ENCODE measurements at places on chromosomes 16 and 17. TPM values are rescaled to one million over a fixed set of nuclear protein-coding genes. Genes with fewer than 3 reads are reported as not detected.

The TTC19 gene
- 22.6 TPM for total RNA-seq

DNA sequence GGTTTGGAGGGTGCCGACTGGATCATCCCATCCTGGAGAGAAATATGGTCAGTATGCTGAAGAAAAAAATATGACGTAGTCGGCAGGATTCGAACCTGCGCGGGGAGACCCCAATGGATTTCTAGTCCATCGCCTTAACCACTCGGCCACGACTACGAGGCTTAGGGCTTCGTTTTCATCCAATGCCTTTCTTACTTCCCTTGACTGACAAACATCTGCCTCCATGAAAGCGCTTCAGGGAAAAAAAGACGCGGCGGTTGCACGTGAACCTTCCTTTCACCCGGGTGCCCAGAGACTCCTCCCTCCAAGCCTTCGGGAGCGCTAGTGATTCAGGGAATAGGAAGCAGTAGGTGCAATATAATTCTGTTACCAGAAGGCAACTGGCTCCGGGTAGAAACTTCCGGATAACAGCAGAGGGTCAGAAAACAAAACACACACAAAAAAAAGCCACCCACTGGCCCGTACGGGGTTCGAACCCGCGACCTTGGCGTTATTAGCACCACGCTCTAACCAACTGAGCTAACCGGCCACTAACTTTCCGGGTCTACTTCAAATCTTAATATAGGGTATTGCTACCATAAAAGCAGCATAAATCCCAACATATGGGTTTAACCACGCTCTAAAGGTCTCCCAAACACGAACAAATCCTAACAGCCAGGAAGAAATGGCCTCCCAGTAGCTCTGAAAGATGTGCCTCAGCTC, 16.3 kb upstream of the AURKB start:
- DNase-seq = peak; percentile 62

The ST6GALNAC2 gene
- total RNA-seq = 0.19 TPM

DNA sequence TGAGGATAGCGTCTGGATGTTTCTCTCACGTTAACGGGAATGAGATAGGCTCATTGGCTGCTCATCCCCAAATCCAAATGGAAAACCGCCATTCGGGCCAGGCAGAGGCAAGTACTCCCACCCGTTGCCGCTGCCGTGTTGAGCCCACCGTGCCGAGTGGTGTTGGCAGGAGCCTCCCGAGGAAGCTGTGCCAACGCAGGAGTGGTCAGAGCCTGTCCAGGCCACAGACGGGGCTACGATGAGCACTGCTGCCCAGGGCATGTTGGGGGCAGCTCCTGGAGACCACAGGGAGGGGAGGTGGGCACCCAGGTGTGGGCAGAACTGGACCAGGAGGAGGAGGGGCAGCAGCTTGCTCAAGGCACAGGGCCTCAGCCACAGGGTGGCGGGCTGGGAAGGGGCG, 72.0 kb downstream of the KLHDC4 start:
- DNase-seq = no peak

DNA sequence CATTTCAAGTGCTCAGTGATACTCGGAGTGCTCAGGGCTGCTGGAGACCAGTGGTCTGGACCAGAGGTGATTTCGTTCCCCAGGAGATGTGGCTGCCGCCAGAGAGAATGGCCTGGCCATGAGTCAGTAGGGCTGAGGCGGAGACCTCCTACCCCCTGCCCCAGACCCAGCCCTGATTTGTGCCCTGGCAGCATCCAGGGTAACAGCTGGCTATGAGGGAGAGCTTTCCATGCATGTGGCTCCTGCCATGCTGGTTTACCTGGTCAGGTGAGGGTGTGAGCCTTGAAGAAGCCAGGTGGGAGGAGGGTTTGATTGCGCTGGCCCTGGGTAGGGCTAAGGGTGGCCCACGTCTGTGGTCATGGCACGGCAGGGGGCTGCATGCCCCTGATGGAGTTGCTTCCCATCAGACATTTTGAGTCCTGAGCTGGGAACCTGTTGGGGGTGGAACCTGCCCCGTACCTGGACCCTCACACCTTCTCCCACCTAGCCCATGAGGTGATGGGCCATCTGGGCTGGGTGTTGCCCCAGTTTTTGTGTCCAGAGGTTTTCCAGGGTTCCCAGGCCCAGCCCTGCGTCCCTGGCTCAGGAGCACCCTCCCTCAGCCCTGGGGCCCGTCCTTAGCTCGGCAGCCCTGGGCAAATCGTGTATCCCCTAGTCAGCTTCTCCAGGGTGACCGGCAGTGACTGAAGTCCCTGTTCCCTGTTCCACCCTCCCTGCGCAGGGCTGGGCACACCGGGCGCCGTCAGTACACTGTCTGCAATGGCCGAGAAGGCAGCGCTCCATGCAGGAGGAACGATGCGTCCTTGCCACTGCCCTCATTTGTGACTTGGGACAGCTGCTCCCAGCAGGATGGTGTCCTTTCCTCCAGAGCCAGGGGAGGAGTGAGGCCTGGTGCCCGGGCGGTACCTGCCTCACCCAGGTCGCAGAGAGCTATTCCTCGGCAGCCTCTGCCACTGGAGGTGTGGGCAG, 9.0 kb upstream of the CSNK1D start:
- DNase-seq = no peak

GRCh38 chr16:9906218-9906617, 276.0 kb downstream of the GRIN2A start:
- no peak for DNase-seq

The HSD3B7 gene
- total RNA-seq = 2.2 TPM

- DNase-seq = no peak
These were observed 5.4 kb downstream of the FSCN2 start for GRCh38 chr17:81533339-81534141.

DNA sequence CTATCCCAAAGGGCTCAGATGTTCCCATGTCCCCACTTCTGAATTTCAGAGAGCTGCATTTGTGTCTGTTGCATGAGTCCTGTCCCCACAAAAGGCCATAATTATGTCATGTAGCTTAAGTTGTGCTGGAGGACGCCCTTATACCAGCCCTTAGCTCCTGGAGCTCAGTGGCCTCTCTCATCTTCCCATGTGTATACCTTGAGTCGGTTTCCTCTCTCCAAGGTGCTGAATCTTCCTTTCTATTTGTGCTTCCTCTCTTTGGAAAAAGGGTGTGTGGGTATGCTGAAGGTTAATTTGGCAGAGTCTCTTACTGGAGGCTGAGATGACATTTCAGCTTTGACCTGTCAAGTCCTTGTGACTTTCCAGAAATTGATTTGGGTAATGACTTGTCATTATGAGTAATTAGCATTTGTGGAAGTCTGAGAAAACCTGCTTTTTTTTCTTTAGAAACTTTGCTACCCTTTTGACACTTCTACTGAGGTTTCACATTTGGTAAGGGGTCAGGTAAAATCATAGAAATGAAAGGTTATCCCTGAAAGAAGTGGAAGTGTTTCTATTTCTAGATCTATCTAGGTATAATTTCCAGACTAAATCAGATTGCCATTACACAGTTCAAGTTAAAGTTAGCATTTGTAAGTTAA, 185.4 kb downstream of the ABCC12 start:
- DNase-seq = no peak

DNA sequence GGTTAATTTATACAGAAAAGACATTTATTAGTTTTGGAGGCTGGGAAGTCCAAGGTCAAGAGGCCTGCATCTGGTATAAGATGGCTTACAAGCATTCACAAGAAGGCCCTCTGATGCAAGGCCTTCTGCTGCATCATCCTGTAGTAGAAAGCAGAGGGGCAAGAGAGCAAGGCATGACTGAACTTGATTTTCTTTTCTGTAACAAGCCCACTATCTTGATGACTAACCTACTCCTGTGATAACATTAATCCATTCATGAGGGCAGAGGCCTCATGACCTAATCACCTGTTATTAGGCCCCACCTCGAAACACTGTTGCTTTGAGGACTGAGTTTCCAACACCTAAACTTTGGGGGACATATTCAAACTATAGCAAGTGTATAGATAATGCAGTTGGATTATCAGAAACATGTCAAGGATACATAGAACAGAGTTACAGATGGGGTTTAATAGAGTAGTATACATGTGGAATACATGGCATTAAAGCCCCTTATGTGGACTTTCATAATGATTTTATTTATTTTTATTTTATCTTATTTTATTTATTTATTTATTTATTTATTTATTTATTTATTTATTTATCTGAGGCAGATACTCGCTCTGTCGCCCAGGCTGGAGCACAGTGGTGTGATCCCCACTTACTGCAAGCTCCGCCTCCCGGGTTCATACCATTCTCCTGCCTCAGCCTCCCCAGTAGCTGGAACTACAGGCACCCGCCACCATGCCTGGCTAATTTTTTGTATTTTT, 88.2 kb downstream of the CHD9 start:
- DNase-seq = no peak

The RSKR gene
- 14.2 TPM for total RNA-seq

GRCh38 chr17:44565866-44566443, 8.7 kb downstream of the FZD2 start:
- DNase-seq = peak; percentile 23

GRCh38 chr16:49158029-49158642, 123.5 kb downstream of the CBLN1 start:
- peak; percentile 12 for DNase-seq

DNA sequence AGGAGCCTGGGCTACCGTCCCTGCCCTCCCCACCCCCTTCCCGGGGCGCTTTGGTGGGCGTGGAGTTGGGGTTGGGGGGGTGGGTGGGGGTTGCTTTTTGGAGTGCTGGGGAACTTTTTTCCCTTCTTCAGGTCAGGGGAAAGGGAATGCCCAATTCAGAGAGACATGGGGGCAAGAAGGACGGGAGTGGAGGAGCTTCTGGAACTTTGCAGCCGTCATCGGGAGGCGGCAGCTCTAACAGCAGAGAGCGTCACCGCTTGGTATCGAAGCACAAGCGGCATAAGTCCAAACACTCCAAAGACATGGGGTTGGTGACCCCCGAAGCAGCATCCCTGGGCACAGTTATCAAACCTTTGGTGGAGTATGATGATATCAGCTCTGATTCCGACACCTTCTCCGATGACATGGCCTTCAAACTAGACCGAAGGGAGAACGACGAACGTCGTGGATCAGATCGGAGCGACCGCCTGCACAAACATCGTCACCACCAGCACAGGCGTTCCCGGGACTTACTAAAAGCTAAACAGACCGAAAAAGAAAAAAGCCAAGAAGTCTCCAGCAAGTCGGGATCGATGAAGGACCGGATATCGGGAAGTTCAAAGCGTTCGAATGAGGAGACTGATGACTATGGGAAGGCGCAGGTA, 762 bp downstream of the CDK12 start:
- DNase-seq = no peak

GRCh38 chr16:54211203-54211602, 75.4 kb downstream of the IRX3 start:
- DNase-seq = no peak

The ZNF385C gene
- 0.10 TPM for total RNA-seq

DNA sequence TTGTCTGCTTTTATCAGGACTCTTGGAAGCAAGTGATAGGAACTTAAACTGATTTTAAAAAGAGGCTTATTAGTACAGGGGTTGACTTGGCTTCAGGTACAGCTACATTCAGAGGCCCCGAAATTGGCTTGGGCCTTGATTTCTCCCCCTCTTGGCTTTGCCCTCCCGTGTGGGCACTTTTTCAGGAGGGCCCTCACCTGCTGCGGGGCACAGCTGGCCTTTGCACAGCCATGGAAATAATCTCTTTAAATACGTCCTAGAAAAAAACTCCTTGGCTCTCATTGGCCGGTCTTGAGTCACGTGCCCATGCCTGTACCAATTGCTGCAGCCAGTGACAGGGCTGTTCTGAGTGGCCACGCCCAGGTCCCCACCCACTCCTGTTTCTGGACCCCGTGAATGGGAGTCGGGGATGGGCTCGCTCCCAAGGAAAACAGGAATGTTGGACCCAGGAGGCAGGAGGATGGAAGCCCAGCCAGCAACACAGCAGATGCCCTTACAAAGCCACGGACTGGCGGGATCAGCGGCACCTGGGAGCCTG, 15.0 kb downstream of the CA5A start:
- DNase-seq = no peak

GRCh38 chr17:17526369-17526768, 30.2 kb upstream of the RASD1 start:
- no peak for DNase-seq

The CRYBA1 gene
- not detected for total RNA-seq

The CES3 gene
- total RNA-seq = 1.6 TPM

DNA sequence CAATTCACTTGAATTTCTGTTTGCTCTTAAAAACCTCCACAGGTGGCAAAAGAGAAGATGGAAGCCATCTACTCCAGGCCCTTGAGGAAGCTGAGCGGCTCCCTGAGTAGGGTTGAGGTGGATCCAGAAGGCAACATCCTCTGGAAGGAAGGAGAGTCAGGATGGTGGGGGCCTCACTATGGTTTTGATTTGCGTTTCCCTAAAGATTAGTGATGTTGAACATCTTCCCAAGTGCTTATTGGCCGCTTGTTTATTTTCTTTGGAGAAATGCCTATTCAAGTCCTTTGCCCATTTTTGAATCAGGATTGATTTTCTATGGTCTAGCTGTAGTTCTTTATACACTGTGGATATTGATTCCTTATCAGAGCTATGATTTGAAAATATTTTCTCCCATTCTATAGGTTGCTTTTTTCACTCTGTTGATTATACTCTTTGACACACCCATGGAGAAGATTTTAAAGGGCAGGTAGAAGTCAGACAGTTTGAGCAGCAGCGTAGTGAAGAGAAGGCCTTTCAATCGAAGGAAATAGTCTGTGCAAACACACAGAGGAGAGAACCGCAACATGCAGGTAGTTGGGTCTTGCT, 58.6 kb downstream of the WSB1 start:
- DNase-seq = no peak

DNA sequence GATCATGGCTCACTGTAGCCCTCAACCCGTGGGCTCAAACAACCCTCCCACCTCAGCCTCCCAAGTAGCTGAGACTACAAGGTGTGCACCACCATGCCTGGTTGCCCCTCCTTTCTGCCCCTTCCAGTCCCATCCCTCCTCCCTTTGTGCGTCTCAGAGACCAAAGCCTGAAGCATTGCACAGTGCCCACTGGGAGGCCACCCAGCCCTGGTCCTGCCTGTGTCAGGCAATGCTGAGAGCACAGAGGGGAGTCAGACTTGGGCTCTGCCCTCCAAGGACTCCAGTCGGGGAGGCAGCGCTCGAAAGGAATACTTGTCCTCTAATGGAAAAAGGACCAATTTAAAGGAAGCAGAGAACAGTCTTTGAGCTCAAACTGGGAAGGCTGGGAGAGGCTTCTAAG, 20.4 kb downstream of the RAI1 start:
- DNase-seq = no peak
